ENCODE measurements at places on chromosomes 2 and 18. TPM values are rescaled to one million over a fixed set of nuclear protein-coding genes. Genes with fewer than 3 reads are reported as not detected.

The ATP9B gene
- total RNA-seq = 23.8 TPM

The TMEM200C gene
- total RNA-seq = not detected

The VAPA gene
- 182 TPM for total RNA-seq

The PRSS56 gene
- not detected for total RNA-seq

The LIMS4 gene
- not detected for total RNA-seq

The KCNG3 gene
- 0.26 TPM for total RNA-seq

The CLEC4F gene
- total RNA-seq = not detected

The TMEM198 gene
- 3.4 TPM for total RNA-seq

The PLCL1 gene
- total RNA-seq = 0.45 TPM

The CD207 gene
- not detected for total RNA-seq

The ICOS gene
- 111 TPM for total RNA-seq

The SLC5A7 gene
- total RNA-seq = not detected

The FHOD3 gene
- total RNA-seq = not detected

The SEMA4F gene
- total RNA-seq = 3.5 TPM

The MAP3K19 gene
- total RNA-seq = not detected

The PTPRN gene
- 0.07 TPM for total RNA-seq

The CROCC2 gene
- not detected for total RNA-seq

Measured in activated CD4-positive, alpha-beta T cell treated with anti-CD3 and anti-CD28 coated beads, Interleukin-2, amount 10 ng/mL, durations not matched to agents 24 days and 14 days (primary cell).